ENCODE measurements at places on chromosomes 12 and 14.

DNA sequence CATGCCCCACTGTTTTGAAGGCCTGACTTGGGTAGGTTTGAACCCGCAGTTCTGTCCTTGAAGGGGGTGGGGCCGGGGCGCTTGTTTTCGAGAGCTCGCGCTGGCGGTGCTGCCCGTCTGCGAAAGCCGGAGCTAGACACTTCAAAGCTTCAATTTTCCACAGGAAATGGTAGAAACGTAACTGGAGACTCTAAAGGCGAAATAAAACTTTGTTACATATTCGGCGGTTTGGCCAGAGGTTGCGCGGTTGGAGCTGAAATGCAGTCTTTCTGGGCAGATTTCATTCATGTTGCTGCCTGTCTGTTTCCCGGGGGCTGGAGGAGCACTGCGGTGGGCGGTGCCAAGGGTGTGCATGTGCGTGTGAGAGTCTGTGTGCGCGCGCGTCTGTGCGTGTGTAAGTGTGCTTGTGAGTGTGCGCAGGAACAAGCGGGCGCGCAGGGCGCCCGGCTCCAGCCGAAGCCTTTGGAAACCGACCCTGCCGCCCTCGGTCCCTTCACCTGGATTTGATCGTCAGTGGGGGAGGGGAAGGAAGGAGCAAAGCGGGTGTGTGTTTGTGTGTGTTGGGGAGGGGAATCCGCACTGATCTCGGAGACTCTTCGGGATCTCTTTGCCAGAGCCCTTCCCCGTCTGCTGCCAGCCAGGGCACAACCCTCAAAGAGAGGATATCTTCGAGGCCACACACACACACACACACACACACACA, 227.7 kb upstream of the CRY1 start:
- DNase-seq = peak; percentile 73

DNA sequence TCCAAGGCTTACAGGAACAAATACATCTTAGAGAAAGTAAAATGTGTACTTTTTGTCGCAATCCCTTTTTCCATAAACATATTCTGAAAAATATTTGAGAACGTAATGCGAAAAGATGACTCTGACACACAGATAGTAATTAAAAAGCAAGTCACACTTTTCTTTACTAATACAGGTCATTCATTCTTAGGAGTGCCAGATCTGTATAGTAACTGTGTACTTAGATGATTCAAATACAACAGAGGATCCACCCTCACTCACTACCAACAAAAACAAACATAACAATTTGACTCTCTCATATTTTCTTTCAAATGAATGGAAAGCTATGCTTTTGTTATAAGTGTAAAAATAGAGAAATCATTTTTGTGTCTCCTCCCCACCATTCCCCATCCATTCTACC, 795.4 kb downstream of the SLC6A15 start:
- DNase-seq = no peak

DNA sequence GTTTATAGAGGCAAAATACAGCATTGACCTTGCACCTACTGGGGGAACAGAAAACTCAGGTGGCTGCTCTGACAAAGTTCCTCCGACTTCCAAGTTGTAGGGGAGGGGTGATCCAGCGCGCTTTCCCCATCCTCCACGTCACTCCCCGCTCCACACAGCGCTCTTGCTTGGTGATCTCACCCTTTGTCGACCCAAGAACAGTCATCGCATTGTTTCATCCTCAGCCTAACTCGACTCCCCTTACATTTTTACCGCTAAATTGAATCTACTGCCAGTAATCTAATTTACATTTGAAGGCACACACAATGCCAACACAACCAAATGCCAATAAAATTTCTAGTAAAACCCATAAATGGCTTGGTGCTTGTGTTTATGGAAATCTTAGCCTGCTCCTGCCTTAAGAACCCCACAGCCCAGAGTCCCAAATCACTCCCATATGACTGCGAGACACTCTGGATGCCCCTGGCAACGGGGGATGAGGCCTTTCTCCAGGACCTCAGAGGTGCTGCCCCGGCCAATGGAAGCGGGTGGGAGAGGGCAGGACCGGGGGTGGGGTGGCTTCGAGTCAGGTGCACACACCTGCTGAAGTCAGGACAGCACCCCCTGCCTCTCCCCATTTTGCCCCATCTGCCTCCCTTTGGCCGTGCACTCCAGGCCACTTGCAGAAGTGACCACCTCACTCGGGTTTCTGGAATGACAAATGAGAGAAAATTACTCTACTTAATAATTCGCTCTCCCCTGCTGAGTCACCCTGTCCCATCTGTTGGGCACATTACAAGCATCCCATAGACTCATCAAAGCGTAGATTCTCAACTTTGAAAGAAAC, 98.2 kb upstream of the GSC start:
- DNase-seq = no peak

- DNase-seq = peak; percentile 77
These were observed at the start of gene CD4 for GRCh38 chr12:6788972-6789924. CD4 (plus strand) TSS chr12:6789528; CDS start chr12:6800139, 10,611 bp downstream.

GRCh38 chr12:2290516-2291065, 237.8 kb downstream of the CACNA1C start:
- no peak for DNase-seq

GRCh38 chr12:114691763-114692185, 7.8 kb upstream of the TBX3 start:
- no peak for DNase-seq

DNA sequence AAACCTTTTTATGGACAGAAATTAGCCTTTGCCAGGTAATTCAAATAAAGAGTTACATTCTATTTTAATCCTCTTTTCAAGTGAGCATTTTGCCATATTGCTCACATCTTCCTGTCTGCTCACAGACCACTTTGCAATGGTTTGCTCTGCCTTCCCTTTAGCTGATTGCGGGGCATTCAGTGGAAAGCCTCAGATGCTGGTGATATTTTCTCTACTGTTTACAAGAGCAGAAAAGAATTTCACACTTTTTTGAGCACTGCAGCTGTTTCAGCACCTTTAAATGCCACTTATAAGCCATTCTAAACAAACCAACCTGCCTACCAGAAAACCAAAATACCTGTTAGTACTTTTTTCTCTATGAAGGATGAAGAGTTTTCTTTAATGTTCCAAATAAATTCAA, 195.7 kb upstream of the LRIG3 start:
- DNase-seq = no peak

- no peak for DNase-seq
These were observed 38.4 kb upstream of the FOXN3 start for GRCh38 chr14:89455412-89455811.

DNA sequence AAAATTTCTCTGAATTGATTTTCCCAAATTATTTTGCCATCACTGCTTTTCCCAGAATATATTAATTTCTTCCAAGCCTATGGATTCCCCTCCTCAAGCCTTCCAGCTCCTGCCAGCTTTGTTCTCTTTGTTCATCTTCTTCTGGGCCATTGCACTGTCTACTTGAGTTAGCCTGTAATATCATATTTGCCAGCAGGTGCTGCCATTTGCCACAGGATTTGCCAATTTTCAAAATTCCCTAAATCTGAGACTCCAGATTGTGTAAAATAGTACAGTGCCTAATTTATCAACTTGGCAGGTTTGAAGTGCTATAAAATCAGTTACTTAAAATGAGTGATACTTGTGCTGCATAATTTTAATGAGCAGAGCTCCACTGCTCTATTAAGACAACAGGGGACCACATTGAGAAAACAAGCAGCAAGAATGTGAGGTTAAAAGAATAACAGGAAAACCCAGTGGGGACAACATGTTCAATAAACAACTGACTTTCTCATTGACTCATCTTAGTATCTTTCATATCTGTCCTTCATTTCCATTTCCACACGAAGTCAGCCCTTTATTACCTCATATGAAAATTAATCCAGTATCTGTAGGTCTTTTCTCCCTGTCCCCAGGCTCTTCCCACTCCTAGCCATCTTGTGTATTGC, 84.6 kb upstream of the CCDC196 start:
- DNase-seq = no peak

GRCh38 chr12:79897617-79898016, 37.3 kb downstream of the PPP1R12A start:
- DNase-seq = no peak

DNA sequence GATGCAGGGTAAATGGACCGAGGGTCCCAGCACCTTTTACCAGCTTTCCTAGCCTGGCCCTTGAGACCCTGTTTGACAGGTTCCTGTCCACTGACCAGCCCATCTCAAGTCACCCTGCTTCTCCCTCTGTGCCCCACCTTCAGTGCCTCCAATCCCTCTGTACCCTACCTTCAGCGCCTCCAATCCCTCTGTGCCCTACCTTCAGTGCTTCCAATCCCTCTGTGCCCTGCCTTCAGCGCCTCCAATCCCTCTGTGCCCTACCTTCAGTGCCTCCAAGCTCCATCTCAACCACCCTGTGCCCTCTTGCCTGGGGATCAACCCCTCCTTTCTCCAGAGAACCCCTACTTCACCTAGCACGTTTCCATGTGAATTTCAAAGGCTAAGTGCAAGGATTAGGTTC, 54.3 kb downstream of the ZFP36L1 start:
- no peak for DNase-seq

- DNase-seq = no peak
These were observed 4.9 kb upstream of the SENP1 start for GRCh38 chr12:48110691-48111311.

DNA sequence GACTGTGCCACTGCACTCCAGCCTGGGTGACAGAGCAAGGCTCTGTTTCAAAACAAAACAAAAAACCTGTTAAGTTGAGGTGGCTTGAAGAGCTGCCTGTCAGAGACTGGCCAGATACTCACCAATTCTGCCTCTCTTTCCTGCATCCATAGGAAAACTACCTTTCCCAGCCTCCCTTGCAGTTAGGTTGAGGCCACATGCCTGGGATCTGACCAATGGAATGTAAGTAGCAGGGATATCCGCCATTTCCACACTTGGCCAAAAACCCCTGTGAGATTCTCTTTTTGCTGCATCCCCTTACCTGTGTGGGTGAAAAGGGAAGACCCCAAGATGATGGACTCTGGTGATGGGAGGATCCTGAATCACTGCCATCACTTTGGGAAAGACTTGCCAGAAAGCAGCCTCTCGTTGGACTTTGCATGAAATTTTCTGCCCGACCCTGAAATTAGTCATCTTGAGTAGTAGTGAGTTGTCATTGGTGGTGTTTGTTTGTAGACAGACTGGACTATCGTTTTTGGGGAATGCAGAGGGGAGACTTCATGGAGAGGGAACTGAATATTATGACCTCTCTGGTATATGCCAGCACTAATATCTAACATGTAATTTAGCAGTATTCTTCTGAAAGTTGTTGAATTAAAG, 14.0 kb downstream of the GPR68 start:
- DNase-seq = peak; percentile 50

- no peak for DNase-seq
These were observed 172.2 kb downstream of the SLC16A7 start for GRCh38 chr12:59768031-59768430.

DNA sequence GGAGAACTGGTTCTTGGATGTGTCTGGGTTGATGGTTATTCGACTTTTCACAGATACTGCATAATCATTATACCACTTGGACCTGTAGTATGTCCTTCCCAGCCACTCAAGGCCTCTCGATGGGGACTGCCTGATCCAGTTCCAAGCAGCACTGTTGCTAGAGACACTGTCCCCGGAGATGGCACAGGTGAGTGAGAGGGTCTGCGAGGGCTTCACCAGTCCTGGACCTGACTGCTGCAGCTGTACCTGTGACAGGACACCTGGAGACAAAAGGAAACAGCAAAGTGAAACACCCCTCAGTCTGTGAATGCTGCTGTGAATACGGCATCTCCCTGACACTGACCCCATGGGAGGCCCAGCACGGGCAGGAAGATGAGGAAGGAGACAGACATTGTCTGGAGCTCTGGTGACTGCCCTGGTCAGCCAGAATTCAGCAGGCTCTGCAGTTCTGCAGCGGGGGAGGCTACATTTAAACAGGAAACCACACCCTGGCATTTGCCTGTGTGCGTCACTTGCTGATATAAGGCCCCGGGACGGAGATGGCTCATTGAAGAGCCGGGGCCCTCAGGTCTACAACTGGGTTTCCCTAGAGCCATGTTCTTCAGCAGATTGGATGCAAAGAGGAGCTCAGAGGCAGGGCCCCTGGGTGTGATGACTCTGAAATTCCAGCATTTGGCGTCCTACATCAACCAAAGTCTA, 413.6 kb downstream of the TMEM121 start:
- DNase-seq = peak; percentile 14

GRCh38 chr14:81727218-81727617, 193.6 kb upstream of the SEL1L start:
- DNase-seq = no peak

- DNase-seq = no peak
These were observed 154.4 kb downstream of the CALM1 start for GRCh38 chr14:90551070-90551704.

- peak; percentile 94 for DNase-seq
These were observed 24.8 kb downstream of the BICDL1 start for GRCh38 chr12:120013659-120014380.

DNA sequence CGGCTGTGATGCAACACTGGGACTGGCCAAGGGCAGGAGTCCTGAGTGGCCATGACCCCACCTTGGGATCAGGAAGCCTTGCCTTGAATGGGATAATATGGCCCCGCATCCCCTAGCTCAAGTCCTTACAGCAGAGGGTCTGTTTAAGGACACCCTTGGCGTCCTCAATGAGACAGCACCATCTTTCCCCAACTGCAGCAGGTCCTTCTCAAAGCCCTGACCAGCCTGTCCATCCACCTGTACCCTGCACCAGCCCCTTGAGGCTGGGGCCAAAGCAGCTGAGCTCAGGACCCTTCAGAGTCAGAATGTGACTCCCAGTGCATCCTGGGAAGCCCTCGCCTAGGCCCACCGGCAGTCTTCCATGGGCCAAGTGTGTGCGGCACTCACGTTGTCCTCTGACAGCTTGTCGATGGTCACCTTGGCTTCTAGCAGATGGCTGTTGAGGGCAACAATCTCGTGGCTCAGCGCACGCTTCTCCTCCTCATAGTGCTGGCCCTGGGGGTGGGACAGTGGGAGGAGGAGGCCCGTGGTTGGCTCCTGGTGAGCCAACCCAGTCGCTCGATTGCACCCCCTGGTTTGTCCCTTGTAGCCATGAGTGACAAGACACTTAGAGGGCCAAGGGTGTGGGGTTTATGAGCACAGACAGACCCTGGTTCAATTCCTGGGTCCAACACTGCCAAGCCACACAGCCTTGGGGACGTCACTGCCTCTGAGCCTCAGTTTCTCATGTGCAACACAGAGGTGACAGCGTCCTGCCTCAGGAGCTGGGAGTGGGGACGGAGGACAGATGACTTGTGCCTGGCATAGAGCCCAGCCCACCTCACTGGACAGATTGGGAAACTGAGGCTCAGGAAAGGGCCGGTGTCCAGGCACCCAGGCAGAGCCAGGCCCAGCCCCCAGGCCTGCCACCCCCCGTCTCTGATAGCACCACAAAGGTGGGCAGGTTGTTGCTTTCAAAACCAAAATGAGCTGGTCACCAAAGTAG, 43.5 kb downstream of the BEGAIN start:
- no peak for DNase-seq

DNA sequence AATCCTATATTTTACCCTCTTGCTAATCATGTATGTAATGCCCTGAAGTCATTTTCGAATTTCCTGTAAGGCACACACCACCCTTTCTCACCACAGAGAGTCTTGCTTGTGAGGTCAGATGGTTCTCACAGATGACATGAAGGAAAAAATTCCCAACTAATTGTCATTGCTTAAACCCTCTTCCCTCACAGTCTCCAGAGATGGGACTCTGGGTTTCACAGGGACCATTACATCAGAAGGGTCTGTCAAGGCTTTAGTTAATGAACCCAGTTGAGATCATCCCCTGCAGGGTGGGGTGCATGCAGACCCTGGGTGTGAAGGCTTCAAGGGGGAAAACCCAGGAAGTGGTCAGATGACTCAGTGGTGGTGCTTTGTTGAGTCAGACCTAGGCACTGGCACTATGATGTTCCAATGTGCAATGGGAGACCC, 229.6 kb downstream of the BCAT1 start:
- peak; percentile 28 for DNase-seq

Data from CD4-positive, alpha-beta T cell treated with Interleukin-17A for 1 hour (primary cell).